ENCODE measurements at places on chromosomes 16 and 17. TPM values are rescaled to one million over a fixed set of nuclear protein-coding genes. Genes with fewer than 3 reads are reported as not detected.

- no peak for DNase-seq
- H3K27ac ChIP-seq: no peak overlapping the region
- H3K27me3 ChIP-seq: peaks cover 5% of the 10 kb centered on the region
- no peak overlapping the region for H3K4me3 ChIP-seq
Measured at GRCh38 chr16:57648125-57648524, 19.7 kb downstream of the ADGRG1 start.

GRCh38 chr16:2475413-2476344 is 752 bp downstream of the TBC1D24 start:
- peaks cover 12% of the 10 kb centered on the region for H3K27me3 ChIP-seq
- H3K4me3 ChIP-seq: peak overlapping the region; percentile 69
- no peak for DNase-seq
- H3K27ac ChIP-seq: peak overlapping the region; percentile 56

DNA sequence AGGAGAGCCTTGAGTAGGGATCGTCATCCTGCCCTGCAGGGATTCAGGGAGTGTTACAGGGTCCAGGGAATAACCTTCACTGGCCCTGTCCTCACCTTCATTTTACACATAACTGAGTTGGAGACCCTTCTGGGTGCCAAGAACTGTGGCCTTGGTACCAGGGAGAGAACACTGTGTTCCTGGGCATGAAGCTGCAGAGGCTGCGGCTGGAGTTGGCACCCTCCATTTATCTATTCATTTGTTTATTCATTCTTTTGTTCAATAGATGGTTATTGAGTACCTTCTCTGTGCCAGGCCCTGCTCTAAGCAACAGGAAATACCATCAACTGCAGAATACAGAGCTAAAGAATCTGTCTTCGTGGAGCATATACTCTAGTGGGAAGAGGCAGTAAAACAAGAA is 6.7 kb downstream of the ABCC3 start:
- peak overlapping the region; percentile 13 for H3K27ac ChIP-seq
- no peaks in the 10 kb centered on the region for H3K36me3 ChIP-seq
- H3K27me3 ChIP-seq: peaks cover 22% of the 10 kb centered on the region
- peaks cover 8% of the 10 kb centered on the region for H3K4me1 ChIP-seq

TMEM98 gene
- 181 TPM for total RNA-seq

SSTR5 gene
- total RNA-seq: 1.4 TPM

Data from progenitor cell of endocrine pancreas (in vitro differentiated cells).